Spleen (tissue), 13 donors: ENCODE measurements at places on chromosomes 2 and 18. TPM values are rescaled to one million over a fixed set of nuclear protein-coding genes. Genes with fewer than 3 reads are reported as not detected.

COL4A4 gene
- total RNA-seq, result 5.4 TPM

TNFRSF11A gene
- total RNA-seq, result 11.2 TPM

USP40 gene
- total RNA-seq, result 34.3 TPM

DNA sequence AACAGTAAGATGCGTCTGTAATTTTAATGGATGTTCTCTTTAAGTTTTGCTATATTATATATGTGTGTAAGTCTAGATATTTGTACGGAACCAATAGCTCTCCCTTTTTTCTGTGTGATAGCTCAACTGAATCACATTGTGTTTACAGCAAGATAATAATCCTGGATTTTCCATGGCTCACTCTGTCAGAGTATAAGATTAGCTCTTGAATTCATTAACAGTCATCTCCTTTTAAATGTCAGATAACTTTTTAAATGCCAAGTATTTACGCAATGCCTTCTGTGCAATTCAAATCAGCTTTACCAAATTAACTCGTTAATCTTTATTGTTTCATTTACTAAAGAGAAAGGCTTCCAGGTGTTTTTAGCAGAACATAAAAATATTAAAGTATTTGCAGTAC is 76.9 kb downstream of the KIAA2012 start:
- H3K27me3 ChIP-seq, result no peaks in the 10 kb centered on the region
- H3K4me3 ChIP-seq, result no peak overlapping the region
- H3K36me3 ChIP-seq, result no peaks in the 10 kb centered on the region
- no peak overlapping the region for H3K27ac ChIP-seq

- H3K4me3 ChIP-seq, result no peak overlapping the region
- no peaks in the 10 kb centered on the region for H3K36me3 ChIP-seq
- peaks cover 57% of the 10 kb centered on the region for H3K4me1 ChIP-seq
- peak overlapping the region; percentile 40 for H3K27ac ChIP-seq
Observed at GRCh38 chr2:11743846-11744553, 2.4 kb upstream of the LPIN1 start.

DNA sequence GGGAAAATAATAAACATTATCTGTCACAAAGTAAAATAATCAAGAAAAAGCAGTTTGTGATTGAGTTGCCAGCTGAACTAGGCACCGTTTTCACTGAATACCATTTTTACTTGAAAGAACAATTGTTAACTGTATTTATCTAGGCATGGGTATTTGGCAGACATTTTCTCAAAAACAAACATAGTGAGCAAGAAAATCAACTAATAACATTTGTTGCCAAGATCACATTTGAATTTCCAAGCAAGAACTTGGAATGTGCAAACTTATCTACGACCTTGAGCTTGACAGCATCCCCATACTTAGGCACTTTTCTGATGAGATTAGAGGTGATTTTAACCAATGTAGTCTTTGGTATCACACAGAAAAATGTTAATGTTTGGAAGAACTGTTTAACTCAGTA is 16.7 kb downstream of the SS18 start:
- no peaks in the 10 kb centered on the region for H3K27me3 ChIP-seq
- no peak overlapping the region for H3K27ac ChIP-seq
- DNase-seq, result no peak
- peaks cover 81% of the 10 kb centered on the region for H3K36me3 ChIP-seq
- no peak overlapping the region for H3K4me3 ChIP-seq

DNA sequence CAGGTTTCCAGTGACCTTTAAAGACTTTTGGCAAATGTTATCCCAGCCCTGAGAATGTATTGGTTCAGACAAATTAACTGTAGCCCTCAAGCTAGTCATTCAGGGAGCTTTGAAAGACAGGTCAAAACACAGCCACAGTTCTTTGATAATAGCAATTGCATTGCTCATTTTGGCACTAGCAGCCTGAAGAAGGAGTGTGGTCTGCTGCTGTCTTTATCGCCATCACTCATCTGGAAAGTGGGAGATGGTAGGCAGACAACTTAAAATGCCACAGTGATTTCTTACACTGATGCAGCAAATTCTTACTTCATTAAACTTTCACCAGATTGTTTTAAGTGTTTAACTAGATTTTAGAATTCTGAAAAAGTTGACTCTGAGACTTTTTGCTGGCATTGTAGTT is 47.2 kb downstream of the DOK6 start:
- H3K27me3 ChIP-seq, result no peaks in the 10 kb centered on the region
- no peak overlapping the region for H3K4me3 ChIP-seq
- H3K4me1 ChIP-seq, result no peaks in the 10 kb centered on the region
- DNase-seq, result no peak
- H3K27ac ChIP-seq, result no peak overlapping the region

- no peaks in the 10 kb centered on the region for H3K27me3 ChIP-seq
- H3K27ac ChIP-seq, result no peak overlapping the region
- H3K4me1 ChIP-seq, result no peaks in the 10 kb centered on the region
- DNase-seq, result no peak
- H3K36me3 ChIP-seq, result no peaks in the 10 kb centered on the region
- H3K4me3 ChIP-seq, result no peak overlapping the region
Observed at GRCh38 chr18:45652303-45653080, 37.2 kb downstream of the SLC14A2 start.

DNA sequence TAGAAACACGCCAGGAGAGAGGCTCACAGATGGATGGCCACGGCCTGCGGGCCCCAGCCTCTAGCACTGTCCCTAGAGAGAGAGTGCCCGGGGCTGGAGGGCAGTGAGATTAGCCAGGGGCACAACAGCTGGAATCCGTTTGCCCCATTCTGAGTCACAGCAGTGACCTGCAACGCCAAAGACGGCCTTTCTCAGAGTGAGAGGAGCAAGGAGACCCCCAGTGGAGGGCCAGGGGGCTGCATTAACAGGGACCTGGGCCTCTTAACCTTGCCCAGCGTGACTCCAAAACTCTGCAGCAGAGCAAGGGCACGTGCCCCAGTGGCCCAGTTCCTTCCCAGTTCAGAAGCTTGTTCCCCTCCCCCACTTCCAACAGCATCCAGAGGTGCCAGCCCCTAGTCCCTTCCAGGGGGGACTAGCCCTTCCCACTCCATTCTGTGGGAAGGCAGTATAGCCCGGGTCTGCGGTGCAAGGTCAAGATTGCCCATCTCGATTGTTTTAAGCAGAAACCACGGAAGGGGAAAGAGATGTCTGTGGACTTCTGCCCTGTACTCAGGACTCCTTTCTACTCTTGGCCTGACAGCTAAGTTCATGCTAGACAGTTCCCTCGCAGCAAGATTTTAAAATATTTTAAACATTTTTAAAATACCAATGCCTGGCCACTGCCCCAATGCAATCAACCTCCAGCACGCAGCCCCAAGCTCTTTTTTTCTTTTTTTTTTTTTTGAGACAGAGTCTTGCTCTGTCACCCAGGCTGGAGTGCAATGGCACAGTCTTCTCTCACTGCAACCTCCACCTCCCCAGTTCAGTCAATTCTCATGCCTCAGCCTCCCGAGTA is 50.9 kb upstream of the BIN1 start:
- no peaks in the 10 kb centered on the region for H3K36me3 ChIP-seq
- no peak for DNase-seq
- H3K4me1 ChIP-seq, result peaks cover 7% of the 10 kb centered on the region
- H3K27ac ChIP-seq, result no peak overlapping the region
